ENCODE measurements at places on chromosomes 7 and 10.

DNA sequence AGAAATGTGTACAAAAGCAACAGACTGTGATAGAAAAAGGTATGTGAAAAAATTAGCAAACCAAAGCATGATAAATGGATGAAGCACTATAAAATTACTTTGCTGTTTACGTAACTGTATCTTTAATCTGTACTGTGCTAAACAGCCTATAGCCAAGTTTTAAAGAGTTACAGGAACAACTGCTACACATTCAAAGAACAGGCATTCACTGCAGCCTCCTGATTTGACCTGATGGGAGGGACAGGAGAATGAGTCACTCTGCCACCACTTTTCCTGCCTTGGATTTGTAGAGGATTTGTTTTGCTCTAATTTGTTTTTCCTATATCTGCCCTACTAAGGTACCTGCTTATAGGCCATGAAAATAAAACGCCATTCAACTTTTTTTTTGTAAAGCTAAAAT, 116.1 kb downstream of the FANK1 start:
- DNase-seq: no peak

- DNase-seq: no peak
These were observed 231.3 kb downstream of the LRMDA start for GRCh38 chr10:75662715-75663114.

- no peak for DNase-seq
These were observed 33.6 kb downstream of the DGKB start for GRCh38 chr7:14868937-14869336.

DNA sequence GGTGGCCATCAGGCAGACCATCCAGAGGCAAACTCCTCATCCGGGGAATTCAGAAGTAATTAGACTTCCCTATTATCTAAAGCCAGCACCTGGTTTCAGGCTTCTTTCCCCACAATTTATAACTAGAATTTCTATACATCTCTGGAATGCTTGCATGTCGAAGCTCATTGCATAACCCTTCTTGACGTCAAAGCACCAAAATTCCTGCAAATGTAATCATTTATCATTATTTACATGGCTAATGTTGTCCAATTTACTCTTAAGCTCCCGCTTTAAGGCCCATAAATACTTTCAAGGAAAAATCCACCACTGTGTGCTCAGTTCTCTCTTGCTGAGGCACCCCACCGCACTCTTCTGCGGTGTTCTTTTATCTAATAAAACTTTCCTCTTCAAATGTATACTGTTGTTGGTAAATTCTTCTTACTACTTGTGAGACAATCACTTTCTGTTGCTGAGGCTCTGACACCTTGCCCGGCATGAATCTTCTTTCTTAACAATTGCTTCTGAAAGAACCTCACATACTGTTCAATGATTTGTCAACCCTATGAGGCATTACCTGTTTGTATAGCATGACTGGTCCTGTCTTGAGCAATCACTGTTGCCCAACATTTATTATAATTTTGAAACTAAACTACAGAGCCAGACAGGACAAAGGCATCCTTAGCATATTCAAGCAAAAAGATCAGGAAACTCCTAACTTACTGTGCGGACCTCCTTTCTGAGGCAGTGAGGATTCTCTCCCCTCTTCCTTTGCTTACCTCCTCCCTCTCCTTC, 17.4 kb upstream of the GPR141 start:
- no peak for DNase-seq

DNA sequence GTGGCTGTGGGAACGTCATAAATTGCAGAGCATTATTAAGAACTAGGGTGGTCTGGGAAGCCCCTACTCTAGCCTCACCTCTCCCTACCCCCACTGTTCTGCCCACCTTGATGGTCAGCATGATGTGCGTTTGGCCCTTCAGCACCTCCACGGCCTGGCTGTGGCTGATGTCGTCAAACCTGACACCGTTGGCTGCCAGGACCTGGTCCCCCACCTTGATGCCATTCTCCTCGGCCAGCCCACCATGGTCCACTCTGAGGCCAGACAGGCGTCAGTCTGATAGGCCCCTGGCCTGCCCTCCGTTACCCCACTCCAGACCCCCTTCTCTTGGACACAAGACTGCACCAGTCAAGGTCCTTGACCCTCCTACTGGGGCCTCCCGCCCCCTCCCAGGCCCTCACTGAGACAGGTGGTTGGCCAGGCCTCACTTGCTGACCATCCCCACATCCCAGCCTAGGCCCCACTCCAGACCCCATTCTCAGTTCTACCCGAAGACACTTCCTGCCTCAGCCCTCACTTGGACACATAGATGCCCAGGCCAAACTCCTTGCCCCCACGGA, 9.2 kb downstream of the PDZD7 start:
- DNase-seq: no peak

DNA sequence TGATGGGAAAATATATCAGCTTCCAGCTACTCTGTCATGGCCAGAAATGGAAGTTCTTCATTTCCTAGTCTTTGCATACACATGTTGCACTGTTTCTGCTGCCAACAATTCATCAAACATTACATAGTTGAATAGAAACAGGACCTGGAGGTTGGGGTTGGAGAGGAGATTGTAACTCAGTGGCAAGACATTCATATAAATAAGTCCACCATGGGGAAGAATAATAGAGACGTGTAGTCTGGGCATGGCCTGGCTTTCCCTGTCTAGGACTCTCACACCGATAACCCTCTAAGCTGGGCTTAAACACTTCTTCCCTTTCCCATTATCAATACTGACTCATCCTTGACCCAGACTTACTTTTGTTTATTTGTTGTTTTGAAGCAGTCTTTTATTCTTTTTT, 155.7 kb downstream of the PLPP4 start:
- no peak for DNase-seq

DNA sequence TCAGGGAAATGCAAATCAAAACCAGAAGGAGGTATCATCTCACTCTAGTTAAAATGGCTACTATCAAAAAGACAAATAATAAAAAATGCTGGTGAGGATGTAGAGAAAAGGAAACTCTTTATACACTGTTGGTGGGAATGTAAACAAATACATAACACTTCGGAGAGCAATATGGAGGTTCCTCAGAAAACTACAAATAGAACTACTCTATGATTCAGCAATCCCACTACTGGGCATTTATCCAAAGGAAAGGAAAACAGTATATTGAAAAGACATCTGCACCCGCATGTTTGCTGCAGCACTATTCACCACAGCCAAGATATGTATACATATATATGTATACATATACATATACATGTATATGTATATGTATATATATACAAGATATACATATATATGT, 94.2 kb downstream of the C10orf90 start:
- no peak for DNase-seq

DNA sequence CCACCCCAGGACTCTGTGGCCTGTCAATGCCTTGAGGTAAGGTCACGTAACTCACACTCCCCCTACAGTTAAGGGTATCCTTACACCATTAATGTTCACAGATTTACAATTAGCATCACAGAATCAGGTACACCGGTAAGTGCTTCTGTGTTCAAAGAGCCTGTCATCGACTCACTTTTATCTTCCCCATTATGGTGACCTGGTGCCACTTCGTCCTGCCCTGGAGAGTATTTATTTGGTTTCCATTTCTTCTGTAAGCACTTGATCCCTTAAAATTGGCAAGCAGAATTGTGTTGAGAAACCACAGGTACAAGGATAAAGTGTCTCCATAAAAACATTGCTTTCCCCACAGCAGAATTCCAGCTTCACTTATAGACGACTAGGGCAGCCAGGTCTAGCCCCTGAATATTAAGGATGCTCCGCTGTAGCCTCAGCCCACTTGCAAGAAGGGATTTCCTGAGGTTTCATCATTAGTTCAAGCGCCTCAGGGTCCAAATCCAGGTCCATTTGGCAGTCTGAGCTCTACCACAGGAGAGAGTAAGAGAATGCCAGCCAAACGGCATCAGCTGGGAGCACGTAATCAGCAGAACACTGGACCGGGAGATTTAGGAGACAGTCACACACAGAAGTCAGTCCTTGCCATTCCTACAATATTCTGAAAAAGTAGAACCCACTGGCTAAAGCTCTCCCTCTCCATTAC, 10.1 kb downstream of the ATXN7L1 start:
- DNase-seq: no peak

GRCh38 chr10:15387021-15387420, 15.9 kb upstream of the FAM171A1 start:
- no peak for DNase-seq

GRCh38 chr7:148540041-148540738, 50.4 kb upstream of the C7orf33 start:
- no peak for DNase-seq

DNA sequence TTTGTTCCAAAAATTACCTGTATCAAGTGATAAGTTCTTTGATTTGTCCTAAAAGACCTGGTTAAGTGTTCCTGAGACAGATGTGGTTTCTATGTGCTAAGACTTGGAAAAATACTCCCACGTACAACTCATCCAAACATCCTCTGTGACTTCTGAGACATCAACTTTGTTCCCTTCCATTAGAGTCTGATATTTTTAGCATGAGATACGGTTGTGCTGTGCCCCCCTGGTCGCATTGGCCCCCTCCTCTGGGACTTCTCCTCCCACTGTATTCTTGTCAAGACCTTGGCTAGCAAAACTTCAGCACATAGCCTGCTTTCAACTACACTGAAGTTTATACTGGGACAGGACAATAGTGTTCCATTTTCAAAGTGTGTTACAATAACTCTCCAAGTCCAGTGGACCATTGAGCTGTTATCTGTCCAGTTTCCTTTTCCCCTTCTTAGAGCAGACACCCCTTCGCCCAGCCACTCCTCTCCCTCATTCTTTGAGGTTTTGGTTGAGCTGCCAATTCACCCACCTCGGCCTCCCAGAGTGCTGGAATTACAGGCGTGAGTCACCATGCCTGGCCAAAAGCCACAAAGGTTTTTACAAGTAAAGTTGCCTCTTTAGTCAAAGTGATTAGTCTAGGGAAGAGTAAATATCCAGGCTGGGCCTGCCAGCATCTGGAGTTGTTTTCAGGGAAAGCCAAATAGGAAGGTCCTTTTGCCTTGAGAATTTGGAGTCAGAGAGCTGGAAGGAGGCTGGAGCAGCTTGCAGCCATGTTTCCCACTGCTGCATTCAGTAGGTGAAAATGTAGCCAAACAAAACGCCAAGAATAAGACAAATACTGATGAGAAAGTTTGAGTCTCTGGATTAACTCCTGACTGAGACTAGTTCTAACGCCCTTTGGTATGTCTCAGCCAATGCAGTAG, 17.8 kb upstream of the PDLIM1 start:
- DNase-seq: no peak

GRCh38 chr10:61397175-61397986, 55.8 kb downstream of the TMEM26 start:
- DNase-seq: no peak

- DNase-seq: no peak
These were observed 46.3 kb upstream of the FZD9 start for GRCh38 chr7:73387221-73387828.

DNA sequence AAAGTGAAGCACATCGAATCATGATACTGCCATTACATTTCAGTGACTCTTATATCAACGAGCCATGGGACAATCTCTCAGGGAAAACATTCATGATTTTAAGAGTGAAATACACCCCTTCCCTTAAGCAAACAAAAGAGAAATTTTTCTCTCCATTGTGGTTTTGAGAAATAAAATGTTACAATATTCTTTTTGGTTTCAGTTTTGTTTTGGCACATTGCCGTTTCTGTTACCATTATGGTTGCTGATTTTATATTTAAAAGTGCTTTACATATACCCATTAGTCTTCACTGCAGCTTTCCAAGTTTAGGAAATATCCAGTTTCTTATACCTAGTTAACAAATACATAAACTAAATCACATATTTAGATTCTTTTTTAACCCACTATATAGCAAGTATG, 126.8 kb upstream of the SEM1 start:
- no peak for DNase-seq

GRCh38 chr10:110209454-110209925, 2.1 kb downstream of the MXI1 start:
- DNase-seq: peak; percentile 64

GRCh38 chr10:79266084-79266483, 81.2 kb upstream of the PPIF start:
- no peak for DNase-seq

- no peak for DNase-seq
These were observed 27.8 kb upstream of the CDHR3 start for GRCh38 chr7:105935250-105935649.

DNA sequence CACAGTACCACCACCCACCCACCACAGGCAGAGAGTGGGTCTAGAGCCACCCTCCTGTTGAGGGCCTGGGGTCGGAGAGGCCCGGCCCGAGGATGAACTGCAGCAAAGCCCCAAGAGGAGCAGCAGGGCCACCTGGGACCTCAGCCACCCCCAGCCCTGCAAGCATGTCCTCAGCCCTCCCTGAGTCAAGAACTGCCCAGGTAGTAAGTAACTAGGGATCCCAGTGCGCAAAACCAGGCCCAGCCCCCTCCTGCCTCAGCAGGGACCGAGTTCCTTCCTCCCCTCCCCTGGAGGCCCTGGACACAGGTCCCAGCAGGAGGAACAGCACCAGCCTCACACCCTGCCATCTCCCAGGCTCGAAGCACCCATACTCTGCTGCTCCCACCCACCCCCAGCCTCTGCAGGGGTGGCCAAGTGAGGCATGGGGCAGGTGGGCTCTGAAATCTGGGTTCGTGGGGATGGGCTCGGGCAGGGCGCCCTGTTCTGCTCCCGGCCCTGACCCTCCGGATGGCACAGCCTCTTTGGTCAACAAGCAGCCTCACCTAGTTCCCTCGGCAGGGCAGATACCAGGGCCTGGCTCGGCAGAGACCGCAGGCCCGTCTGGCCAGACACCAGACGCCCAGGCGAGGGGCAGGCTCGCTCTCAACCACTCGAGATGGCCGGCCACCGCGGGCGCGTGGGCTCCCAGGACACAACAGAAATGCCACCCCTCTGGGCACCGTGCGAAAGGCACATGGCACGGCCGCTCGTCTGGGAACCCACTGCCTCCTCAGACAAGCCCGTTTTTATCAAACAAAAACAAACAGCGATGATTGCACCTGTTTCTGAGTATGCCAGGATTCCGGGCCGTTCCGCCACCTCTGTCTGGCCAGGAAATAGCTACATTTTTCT, 15.2 kb downstream of the PDGFA start:
- no peak for DNase-seq

DNA sequence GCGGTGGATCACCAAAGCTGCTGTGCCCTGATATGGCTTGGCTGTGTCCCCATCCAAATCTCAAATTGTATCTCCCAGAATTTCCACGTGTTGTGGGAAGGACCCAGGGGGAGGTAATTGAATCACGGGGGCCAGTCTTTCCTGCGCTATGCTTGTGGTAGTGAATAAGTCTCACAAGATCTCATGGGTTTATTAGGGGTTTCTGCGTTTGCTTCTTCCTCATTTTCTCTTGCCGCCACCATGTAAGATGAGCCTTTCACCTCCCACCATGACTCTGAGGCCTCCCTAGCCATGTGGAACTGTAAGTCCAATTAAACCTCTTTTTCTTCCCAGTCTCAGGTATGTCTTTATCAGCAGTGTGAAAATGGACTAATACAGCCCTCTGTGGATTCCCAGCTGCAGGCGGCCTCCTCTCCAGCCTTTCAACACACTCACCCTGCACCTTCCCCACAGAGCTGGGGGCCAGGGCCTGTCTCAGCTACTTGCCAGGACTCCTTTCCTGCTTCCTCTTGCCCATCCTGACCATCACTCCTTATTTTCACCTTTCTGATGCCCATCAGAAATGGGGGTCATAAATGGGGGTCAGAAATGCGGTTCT, 57.2 kb upstream of the TOMM7 start:
- DNase-seq: no peak

- DNase-seq: no peak
These were observed 62.7 kb downstream of the MAD1L1 start for GRCh38 chr7:2169923-2170575.

GRCh38 chr7:2698581-2699288, 10.7 kb downstream of the AMZ1 start:
- DNase-seq: peak; percentile 24

- DNase-seq: no peak
These were observed 8.0 kb downstream of the LAMB4 start for GRCh38 chr7:108122181-108122580.
